ENCODE measurements at places on chromosomes 3 and 15. TPM values are rescaled to one million over a fixed set of nuclear protein-coding genes. Genes with fewer than 3 reads are reported as not detected.

Gene AMOTL2
- 137 TPM for total RNA-seq

Gene RAB43
- 18.9 TPM for total RNA-seq

Gene MUC20
- 3.5 TPM for total RNA-seq

Gene HHLA2
- total RNA-seq = not detected

Gene PLA2G4F
- not detected for total RNA-seq

Gene ROPN1
- total RNA-seq = not detected

Gene NOX5
- total RNA-seq = 1.4 TPM

Gene PCSK6
- total RNA-seq = 29.8 TPM
